ENCODE measurements at places on chromosomes 7 and 10.

DNA sequence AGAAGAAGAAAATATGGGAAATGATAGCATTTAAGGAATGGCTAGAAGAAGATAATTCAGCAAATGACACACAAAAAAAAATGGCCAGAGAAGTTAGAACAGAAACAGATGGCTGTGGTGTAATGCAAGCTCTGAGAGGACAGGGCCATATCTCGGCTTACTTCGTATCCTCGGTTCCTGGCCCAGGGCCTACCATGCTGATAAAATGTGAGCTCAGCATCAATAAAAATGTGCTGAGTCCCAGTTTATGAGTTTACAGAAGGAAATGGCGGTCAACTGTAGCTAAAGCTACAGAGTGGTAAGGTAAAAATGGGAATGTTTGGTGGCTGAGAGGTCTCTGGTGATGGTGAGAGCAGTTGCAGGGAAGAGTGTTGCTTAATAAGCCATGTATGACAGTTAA, 40.8 kb downstream of the HBP1 start:
- DNase-seq = no peak

- no peak for DNase-seq
Observed at GRCh38 chr10:89025453-89025852, 34.9 kb downstream of the FAS start.

DNA sequence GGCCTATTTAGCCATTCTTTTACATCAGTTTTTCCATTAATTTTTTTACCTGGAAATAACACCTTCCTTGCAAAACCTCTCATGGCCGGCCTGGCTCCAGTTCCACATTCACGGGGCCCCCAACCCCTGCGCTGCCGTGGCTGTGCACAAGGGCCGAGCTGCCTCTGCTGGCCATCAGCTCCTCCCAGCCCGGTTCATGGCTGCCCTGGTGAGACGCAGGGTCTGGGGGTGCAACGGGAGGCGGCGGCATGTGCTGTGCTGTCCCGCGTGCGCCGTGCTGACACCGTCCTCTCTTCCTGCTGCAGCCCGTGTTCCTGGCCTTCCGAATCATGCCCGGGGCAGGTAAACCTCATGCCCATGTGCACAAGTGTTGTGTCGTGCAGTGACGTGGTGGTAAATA, 4.4 kb downstream of the NKX6-2 start:
- DNase-seq = no peak

GRCh38 chr7:3710531-3710930, 409.5 kb downstream of the SDK1 start:
- DNase-seq = no peak

DNA sequence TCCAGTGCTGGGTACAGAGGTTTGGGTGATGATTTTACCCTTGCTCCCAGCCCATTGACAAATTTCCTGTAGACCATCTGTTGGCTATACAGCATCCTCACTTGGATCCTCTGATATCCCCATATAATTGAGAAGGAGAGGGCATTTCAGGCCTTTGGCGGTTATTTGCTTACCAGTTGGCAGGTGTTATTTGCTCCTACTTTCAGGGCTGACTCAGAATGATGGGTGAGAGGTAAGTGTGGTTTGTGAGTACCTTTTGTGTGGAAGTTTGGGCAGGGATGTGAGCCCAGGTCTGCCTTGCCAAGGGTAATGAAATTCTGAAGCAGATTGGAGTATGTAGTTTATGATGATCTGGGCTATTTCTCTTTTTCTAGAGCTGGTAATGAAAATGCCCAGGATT, 93.6 kb downstream of the LRMDA start:
- no peak for DNase-seq

- DNase-seq = peak; percentile 88
Observed at GRCh38 chr10:21525367-21526187, at the start of gene SKIDA1. TSS of gene SKIDA1 (minus strand) at chr10:21525682. CDS start at chr10:21517822, 7,860 bp downstream.
